Stimulated activated CD8-positive, alpha-beta memory T cell treated with anti-CD3 and anti-CD28 coated beads, Interleukin-15, amount 100 ng/mL, for 24 hours (primary cell): ENCODE measurements at places on chromosomes 3 and 15.

GRCh38 chr3:38089163-38089562 lies 47.8 kb downstream of the ACAA1 start:
- DNase-seq, result no peak

GRCh38 chr3:141191097-141191749 lies 40.4 kb upstream of the PXYLP1 start:
- DNase-seq, result no peak

- DNase-seq, result no peak
Observed at GRCh38 chr3:182708810-182709209, 84.5 kb upstream of the ATP11B start.

GRCh38 chr3:120196812-120197211 lies 88.2 kb downstream of the GPR156 start:
- DNase-seq, result no peak

DNA sequence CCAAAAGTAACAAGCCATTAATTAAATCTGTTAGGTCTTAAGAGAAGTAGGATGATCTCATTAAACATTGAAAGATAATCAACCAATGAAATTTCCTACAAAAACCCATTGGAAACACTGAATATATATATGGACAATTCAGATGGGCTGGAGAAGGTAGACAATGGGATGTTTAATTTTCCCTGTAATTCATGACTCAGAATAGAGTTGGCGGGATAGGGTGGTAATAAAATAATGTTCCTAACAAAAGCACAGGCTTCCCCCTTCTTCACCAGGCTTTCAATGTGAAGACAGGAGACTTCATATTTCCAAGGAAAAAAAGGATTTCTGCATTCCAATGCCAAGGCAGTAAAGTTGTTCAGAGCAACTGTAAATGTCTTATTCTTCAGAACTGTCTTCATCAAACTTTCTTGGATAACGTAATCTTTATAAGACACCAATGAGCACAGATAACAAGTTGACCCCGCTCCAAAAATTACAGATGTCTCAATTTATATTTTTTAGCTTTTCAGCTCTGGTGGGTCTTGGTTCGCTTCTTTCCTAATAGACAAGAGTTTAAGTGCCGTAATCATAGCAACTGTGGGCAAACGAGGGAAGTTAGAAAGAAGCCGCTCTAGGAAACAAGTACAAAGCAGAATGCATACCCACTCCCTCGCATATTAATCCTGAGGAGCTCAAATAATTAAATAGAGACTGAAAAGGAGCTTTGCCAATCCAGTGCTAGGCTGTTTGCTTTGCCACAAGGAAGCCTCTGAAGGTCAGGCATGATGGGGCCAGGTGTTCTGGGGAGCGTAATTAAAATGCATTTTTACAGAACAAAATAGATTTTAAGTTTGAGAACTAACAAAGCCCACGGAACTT lies 377.0 kb downstream of the FOXP1 start:
- DNase-seq, result no peak

GRCh38 chr15:64156652-64157331 lies 5.3 kb downstream of the SNX22 start:
- DNase-seq, result no peak

DNA sequence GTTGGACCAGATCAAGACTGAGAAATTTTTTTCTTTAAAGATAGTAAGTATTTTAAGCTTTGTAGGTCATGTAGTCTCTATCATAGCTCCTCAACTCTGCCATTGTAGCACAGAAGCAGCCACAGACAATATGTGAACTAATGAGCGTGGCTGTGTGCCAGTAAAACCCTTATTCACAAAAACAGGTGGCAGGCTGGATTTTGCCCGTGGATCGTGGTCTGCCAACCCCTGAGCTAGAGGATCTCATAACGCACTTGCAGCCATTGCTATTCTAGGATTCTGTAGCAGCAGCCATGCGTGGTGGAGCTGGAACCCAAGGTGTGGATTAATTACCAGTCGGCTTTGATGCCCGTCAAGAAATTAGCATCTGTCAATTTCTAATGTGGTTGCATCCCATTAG lies 68.7 kb upstream of the PLXNA1 start:
- DNase-seq, result no peak

DNA sequence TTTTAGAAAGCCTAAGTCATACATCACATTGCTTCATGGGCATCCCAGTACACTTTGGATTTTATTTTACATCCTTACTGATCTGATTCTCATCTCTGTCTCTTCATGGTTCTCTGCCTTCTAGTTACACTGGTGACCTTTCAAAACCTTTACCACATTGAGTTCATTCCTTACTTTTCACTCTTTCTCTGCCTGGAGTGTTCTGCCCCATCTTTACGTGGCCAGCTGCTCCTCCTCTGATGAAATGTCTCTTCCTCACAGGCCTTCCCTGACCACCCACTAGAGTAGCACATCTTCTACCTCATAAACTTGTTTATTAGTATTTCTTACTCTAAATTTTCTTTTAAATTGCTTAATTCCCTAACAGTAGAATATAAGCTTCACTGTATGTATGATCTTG lies 17.7 kb downstream of the CTNNB1 start:
- no peak for DNase-seq

DNA sequence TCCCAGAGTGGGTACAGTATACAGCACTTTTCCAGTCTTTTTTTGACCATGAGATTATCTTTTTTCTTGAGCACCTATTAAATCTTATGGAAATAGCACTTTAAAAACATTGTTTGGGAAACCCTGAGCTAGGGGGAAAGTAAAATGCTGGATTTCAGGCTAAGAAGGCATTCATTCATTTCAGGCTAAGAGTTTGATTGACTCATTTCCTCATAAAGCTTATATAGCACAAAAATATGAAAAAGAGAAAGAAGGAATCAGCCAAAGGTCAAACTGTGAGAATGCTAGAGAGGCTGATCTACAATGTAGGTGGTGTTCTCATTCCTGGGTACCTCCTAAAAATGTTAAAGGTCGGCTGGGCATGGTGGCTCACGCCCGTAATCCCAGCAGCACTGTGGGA lies 10.5 kb downstream of the TTC23 start:
- DNase-seq, result no peak

DNA sequence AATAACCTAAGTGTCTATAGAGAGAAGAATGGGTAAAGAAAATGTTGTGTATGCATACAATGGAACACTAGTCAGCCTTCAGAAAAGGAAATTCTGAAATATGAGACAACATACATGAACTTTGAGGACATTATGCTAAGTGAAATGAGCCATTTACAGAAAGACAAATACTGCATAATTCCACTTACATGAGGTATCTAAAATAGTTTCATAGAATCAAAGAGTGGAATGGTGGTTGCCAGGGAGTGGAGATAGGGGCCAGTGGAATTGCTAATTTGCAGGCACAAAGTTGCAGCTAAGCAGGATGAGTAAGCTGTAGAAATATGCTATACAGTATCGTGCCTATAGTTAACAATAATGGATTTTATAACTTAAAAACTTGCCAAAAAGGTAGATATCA lies 779.6 kb upstream of the ARPP21 start:
- no peak for DNase-seq
